ENCODE measurements at places on chromosomes 3 and 15.

GRCh38 chr15:97966246-97966645 lies 5.7 kb downstream of the ARRDC4 start:
- DNase-seq, result no peak

- DNase-seq, result no peak
Measured at GRCh38 chr3:177448987-177449359, 251.7 kb upstream of the TBL1XR1 start.

DNA sequence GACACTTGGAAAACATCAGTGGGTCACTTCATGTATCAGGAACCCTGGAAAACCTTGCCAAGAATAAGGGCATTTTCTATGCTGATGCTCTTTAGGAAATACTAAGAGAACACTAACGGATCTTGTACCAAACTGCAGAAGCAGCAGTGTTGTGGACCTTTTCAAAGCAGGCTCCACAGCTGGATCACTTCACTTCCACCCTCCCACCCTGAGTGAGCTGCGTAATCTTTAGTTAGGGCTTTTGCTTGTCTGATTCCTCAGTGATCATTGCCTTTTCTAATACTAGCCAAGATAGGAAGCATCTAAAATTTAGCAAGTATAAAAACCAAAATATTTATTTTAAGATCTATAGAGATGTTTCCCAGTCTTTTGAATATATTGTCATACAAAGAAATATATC lies 229.0 kb downstream of the EPHA6 start:
- no peak for DNase-seq

- no peak for DNase-seq
Measured at GRCh38 chr3:16907243-16907642, 22.5 kb downstream of the PLCL2 start.

DNA sequence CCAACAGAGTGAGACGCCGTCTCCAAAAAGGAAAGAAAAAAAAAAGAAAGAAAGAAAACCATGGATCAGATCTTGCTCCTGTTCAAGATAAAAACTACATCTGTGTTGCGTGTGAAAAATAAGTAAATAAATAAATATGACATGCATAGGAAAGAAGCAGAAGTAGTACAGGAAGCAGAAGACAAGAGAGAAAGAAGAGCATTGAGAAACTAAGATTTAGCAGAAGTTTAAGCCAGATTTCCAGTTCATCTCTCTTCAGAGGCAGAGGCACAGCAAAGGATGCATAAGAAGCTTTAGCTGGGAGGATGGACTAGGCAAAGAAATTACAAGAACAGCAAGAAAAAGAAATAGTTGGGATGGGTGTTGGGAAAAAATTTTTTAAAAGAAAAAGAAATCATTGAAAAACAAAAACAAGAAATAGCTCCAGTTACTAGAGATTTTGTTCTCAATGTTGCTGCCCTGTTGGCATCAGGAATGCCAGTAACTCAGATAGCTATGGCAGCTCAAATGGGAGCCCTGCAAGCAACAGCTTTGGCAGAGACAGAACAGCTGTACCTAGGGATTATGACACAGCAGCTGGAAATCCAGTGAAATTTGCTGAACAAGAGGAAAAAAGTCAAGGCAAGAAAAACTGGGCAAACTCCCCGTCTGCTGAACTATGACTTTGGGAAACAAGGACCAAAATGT lies 17.3 kb downstream of the AP3S2 start:
- no peak for DNase-seq

DNA sequence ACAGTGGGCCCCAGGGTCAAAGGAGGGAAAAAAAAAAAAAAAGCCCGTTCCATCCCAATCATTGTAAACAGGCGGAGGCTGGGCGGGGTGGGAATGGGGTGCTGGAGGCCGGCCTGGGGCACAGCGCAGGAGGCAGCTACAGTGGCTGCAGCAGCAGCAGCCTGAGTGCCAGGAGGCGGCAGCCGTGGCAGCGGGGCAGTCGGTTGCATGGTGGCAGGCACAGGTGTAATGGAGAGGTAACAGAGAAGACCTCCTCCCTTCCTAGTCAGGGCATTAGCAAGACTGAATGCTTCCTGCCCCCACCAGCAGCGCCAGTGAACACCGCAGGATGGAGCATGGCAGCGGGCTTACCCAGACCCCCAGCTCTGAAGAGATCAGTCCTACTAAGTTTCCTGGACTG lies 279.1 kb upstream of the TTC14 start:
- no peak for DNase-seq

DNA sequence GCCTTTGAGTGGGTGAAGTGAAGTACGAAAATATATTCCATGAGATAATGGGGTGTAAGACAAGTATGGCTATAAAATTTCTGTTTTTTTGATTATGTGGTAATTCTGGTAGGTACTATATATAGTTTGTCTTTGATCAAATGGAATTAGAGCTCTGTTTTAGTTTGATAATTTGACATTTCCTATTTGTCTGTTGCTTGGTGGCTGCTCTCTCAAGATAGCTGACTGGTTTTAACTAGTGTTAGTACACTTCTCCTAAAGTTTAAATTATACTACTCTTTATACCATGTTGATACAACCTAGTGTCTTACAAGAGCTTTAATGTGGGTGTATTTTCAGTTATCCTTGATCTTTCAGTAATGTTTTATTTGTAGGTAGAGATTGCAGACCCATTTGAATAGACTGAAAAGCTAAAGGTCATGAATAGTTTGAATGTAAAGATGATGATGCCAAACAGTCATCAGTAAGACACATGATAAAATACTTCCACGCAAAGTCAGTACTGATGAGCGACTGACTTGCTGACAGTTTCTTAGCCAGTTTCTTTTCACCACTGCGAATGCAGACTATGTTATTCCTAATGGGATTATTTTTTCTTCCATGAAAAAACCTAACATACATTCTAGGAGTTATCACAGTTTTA lies 15.2 kb downstream of the SACM1L start:
- no peak for DNase-seq

- DNase-seq, result no peak
Measured at GRCh38 chr15:63718590-63719035, 115.1 kb downstream of the HERC1 start.

DNA sequence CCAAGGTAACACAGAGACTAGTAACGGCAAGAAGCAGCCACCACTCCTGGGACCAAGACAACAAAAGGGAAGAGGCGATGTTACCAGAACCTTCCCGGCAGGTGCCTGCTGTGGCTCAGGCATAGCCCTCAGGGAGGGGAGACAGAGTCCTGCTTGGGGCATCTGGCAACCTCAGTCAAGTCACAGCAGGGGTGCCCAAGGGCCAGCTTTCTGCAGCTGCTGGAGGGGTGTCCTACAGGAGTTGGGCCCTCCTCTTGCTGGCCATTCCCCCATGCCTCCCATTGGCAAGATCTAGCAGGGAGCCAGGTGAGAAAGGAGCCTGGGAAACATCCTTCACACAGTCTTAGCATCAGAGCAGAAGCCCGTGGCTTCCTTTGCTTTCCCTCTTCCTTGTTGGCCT lies 197.3 kb upstream of the IL12A start:
- no peak for DNase-seq

- DNase-seq, result no peak
Measured at GRCh38 chr15:87649175-87649574, 607.4 kb downstream of the NTRK3 start.

- no peak for DNase-seq
Measured at GRCh38 chr3:144843099-144843498, 871.5 kb downstream of the DIPK2A start.

GRCh38 chr3:32569540-32570420 lies 878 bp downstream of the DYNC1LI1 start:
- peak; percentile 7 for DNase-seq

- DNase-seq, result no peak
Measured at GRCh38 chr3:97970956-97971620, 1.1 kb downstream of the RIOX2 start.

GRCh38 chr15:89980896-89981295 lies 20.2 kb upstream of the ZNF710 start:
- no peak for DNase-seq

- DNase-seq, result no peak
Measured at GRCh38 chr15:48433226-48433886, 102.1 kb downstream of the DUT start.

DNA sequence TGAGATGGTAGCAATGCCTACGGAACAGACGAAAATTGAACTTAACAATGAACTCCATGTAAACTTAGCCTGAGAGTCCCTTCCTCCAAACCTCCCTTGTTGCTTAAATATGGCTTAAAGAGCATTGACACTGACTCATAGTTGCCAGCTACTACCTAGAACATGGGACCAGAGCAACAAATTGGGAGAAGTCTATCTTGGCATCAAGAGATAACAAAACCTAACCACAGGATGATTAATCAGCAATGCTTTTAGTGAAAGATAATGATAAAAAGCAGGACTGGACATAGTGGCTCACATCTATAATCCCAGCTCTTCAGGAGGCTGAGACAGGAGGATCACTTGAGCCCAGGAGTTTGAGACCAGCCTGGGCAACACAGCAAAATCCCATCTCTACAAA lies 117.8 kb upstream of the MNS1 start:
- DNase-seq, result no peak

DNA sequence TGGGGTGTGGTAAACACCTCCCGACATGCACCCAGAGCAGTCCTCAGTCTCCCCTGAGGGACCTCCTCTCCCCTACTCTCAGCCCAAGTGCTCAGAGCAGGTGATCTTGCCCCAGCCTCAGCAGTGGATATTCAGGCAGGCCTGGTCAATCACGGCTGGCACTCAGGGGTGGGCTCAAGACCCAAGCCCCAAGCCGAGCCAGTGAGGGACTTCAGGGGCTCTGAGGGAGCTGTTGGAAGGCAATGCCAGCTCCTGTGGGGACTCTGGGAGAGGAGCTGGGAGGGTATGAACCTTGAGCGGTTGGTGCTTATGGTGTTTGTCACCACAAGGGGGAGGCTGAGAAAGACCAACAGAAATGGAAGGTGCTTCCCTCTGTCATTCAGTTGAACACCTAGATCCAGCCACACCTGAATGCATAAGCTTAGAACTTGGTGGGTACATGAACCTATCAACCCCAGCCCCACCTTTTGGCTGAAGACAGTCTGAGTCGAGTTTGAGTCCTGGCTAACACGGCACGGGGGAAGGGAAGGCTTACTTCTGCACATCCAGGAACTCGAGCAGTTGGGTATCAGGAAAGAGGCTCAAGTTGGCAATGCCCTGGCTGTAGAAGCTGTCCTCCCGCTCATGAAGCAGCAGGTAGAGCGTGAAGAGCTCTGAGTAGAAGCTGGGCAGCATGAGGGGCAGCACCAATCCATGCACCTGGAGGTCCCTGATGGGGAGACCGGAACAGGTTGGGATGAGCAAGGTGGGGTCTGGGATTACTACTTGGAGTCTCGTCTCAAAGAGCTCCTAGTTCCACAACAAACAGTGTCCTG lies 19.2 kb downstream of the ALS2CL start:
- no peak for DNase-seq

GRCh38 chr3:166283840-166284239 lies 446.6 kb upstream of the BCHE start:
- DNase-seq, result no peak

DNA sequence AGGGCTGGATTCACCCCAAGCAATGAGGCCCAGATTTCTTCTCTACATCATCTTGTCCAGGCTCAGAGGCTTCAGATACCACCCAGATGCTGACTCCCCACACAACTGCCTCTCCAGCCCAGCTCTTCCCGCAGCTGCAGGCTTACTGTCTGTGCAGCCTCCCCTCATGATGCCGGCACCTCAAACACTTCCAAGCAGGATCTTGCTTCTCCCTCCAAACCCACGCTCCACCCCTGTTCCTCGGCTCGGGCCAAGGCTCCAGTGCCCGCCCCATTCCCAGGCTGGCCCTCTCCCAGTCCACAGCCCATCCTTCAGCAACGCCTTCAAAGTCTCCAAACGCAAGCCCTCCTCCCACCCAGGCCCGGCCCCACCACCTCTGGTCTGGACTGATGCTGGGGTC lies 159.2 kb upstream of the LINGO1 start:
- no peak for DNase-seq

GRCh38 chr3:179056326-179056725 lies 15.3 kb downstream of the ZMAT3 start:
- DNase-seq, result no peak

- no peak for DNase-seq
Measured at GRCh38 chr3:13507247-13507569, 27.1 kb downstream of the HDAC11 start.

- no peak for DNase-seq
Measured at GRCh38 chr3:10286596-10287295, 6.0 kb downstream of the GHRL start.

- no peak for DNase-seq
Measured at GRCh38 chr3:79973482-79973881, 205.7 kb upstream of the ROBO1 start.

DNA sequence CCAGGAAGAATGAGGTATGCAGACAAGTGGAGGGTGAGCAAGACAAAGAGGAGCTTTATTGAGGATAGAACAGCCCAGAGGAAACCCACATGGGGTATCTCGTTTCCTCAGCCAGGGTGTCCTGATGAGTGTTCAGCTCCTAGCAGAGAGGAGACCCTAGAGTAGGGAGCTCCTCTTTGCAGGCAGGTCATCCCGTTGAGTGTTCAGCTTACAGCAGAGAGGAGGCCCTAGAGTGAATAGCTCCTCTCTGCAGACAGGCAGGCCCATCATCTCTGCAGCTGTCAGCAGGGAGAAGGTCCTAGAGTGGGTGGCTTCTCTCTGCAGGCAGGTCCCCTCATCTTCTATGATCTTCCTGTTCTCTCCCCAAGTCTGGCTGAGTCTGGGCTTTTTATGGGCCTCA lies 90.6 kb upstream of the TNFSF10 start:
- no peak for DNase-seq

DNA sequence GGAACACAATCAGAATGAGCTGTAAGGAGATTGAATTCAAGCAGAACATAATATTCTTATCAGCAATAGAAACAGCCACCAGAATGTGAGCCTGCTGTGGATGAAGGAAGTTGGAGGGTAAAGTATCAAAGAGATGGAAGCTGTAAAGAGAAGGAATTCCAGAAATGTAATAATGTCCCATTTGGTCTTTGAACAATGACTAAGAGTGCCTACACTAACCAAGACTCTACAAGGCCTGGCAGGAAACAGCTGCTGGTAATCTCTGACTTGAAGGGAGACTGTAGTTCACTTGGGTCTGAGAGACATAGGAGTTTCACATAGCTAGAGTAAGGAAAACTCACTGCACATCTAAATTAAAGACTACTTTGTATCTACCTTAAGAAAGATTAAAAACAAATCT lies 1176.0 kb upstream of the ALCAM start:
- no peak for DNase-seq

DNA sequence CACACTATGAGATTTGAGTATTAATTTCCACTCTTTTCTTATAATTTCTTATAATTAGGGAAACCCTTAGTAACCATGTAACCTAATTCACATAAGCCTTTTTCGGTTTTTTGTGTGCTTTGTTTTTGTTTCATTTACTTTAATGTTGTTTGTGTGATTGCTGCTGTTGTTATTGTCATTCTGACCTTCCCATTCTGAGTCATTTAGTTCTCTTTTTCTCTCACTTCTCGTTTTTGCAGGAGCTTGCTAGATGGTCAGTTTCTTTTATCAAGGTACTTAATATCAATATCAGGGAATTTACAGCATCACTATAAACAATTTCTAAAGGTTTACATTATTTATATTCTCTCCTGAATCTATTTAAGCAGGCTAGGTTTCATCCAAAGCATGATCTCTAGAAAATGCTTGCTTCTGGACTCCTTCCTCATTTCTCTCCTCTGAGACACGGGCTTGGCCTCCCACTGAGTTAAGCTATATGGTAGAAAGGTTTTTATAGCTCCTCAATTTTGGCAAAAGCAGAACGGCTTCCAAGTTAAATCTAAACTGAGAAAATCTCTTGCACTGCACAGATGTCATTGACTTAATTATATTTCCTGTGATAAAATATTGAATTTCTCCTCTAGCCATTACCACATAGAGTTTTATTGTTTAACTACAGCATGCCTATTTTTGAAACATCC lies 534.2 kb downstream of the NSUN3 start:
- no peak for DNase-seq

- no peak for DNase-seq
Measured at GRCh38 chr3:24348348-24348747, 146.3 kb downstream of the THRB start.

All from stimulated activated CD4-positive, alpha-beta T cell treated with anti-CD3 and anti-CD28 coated beads, Interleukin-15, amount 100 ng/mL, for 1 hour (primary cell).